ENCODE measurements at places on chromosomes 2 and 18.

- DNase-seq: peak; percentile 44
Measured at GRCh38 chr2:215880970-215881369, 132.4 kb downstream of the MREG start.

DNA sequence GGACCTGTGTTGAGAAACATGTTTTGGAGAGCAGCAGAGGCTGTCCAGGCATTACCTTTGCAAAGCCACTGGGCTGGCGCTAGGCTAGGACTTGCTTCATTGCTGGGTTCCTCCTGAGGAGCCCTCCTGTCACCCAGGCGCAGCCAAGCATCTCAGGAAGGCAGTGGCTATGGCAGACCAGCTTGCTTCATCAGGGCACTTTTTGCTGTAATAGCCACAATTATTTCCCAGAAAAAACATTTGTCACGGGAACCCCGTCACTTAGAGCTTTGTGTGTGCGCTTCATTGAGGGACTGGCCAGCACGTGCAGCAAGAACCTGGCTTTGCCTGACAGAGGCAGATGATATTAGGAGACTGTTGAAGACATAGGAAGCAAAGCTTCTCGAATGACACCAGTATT lies 36.4 kb downstream of the SLC20A1 start:
- DNase-seq: no peak

DNA sequence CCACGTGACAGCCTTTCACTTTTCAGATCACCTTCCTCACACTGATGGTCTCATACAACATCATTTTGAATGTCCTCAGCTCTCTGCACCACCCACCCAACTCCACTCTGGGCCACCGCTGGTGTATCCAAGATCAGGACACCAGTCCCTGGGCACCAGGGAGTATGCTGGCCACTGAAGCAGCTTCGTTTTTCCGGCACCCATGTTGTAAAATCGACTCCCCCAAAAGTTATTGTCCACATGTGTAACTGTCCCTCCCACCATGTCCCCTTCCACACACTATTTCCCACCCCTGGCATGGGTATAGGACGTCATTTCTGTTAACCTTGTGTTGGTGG lies 96.4 kb downstream of the TGOLN2 start:
- DNase-seq: no peak

- no peak for DNase-seq
Measured at GRCh38 chr2:201128033-201128432, 12.1 kb downstream of the CFLAR start.

DNA sequence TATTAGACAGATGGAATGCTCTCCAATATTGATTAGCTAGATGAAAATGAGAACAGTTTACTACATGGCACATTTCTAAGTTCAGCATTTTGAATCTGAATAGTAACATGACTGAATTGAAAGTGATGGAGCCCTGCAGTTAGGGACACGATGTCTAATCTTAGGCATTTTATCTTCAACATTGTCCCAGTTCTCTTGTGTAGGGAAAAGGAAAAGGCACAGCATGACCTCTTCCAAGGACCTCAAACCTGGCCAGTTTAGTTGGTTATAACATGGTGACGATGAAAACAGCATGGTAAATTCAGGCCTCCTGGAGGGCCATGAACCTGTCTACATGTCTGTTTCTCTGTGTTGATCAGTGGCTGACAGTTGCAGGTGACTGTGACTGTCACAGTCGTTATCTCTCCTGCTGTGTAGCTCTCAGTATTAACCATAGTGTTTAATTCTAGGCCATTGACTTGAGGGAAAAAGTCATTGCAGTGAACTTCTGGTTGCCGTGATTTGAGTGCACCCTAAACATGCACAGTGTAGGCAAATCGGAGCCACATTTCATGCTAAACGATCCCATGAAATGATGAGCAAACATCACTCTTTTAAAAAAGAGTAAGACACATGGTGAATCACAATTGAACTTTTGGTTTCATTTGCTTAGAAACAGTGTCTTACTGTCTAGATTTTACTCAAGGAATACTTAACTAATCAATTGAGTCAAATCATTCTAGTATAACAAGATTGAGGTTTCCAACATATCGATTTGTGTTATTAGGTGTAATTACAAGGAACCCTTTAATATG lies 129.7 kb downstream of the PHLPP1 start:
- no peak for DNase-seq
